Activated B cell treated with CpG ODN at 0.5 μM for 24 hours (primary cell): ENCODE measurements at places on chromosomes 1 and 21.

DNA sequence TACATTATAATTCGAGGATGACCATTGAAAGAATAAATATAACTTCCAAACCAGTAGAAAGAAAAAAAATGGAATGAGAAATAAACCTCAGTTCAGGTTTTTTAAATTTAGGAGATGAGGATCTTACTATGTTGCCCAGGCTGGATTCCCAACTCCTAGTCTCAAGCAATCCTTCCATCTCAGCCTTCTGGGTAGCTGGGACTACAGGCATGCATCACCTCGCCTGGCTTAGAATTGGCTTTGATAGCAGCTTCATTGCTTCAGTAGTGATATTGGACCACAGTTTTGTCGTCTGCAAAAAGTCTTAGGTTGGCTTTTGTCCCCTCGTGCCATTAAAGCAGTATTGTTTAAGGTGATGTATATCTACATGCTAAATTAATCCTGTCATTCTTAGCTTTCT is 2.9 kb downstream of the NASP start:
- DNase-seq = no peak

- no peak for DNase-seq
Measured at GRCh38 chr1:46547481-46548383, 3.7 kb downstream of the KNCN start.

DNA sequence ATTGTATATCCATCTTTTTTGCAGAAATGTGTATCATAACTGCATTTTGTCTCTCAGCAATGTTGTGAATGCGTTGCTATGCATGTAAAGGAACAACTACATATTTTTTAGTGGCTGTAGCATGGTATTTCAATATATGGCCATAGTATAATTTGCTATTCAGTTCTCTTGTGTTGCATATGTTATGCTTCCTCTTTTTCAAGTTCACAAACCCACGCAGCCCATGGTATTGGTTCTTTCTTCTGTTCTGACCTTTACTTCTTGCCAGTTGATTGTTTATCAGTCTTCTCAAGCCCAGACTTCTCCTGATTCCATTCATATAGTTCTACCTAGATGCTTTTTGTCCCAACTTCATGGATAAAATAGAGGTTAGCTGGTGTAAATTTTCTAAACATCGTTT is 6.1 kb downstream of the SLC22A15 start:
- no peak for DNase-seq

DNA sequence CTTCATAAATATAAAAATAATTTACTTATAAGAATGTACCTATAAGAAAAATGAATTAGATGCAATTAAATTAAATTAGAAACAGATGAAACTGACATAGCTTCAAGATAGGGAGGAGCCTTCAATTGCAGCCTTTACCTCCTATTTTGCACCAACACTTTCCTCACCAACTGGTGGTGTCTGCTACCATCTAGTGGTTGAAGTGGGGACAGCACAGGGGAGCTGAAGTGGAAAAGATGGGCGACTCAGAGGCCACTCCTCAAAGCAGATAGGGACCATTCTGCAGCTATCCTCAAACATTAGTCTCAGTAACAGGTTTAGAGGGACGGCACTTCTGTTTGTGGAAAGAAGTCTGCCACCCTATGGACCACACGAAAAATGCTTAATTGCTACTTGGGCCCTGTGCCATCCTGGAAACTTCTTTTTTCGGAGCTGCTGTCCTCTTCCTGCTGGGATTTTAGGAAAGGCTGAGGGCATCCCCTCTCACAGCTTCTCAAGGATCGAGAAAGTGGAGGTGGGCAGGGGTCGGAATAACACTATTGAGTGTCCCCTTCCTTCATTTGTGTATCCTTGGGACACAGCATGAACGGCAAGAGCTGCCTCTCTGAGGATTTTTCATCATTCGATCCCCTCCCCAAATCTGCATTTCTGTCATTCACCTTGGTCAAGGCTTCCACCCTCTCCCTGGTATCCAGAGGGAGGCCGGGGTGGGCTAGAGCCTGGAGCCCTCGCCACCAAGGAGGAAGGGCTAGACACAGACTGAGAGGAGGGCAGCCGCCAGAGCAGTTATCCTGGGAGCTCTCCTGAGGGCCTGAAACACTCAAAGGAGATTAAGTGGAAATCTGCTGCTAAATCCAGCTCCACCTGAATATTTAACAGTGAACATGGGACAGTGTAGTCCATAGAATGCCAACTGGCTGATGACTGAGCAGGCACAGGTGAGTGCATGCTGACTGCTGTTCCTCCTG is 9.6 kb downstream of the PROK1 start:
- DNase-seq = peak; percentile 68

DNA sequence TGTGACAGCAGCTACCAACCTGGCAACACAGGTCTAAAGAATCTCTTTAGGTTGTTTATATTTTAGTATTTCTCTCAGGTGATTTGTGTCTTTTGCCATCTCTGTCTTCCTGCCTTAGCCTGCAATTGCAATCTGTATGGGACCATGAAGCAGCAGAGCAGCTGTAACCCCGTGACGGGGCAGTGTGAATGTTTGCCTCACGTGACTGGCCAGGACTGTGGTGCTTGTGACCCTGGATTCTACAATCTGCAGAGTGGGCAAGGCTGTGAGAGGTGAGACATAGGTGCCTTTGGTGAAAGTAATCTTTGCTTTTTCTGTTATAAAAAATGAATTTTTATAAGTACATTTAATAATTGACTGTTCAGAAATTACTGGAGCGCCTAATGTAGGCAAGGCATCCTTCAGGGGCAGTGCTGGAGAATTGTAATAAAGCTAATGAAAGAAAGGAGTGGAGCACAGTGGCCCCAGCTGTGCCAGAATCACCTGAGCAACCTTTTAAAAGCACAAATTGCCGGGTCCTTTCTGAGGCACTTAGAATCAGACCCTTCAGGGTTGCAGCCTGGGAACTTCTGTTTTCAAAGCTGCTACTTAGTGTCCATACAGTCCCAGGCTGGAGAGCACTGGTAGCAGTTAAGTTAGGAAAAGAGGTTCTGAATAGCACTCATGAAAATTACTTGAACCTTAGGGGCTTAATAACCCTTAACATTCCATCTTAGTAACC is 60.6 kb upstream of the LAMC2 start:
- DNase-seq = no peak

DNA sequence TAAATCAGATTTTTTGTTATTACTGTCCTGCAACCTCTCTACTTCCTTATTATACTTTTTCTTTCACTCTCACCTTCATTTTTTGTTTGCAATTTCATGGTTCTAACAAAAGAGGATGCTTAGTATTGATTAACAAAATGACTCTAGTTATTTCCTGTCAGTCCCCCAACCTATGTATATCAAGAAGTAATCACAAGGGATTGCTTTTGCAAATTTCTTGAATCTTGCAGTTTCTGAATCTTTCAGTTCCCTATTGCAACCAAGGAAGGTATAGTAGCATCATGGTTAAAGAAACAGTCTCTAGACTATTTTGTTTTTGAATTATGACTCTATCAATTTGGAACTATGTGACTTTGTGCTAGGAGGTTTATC is 446.9 kb downstream of the NEGR1 start:
- DNase-seq = no peak

GRCh38 chr1:55775007-55775406 is 559.8 kb upstream of the USP24 start:
- no peak for DNase-seq

GRCh38 chr1:24199291-24199900 is 12.3 kb upstream of the IFNLR1 start:
- DNase-seq = peak; percentile 58

GRCh38 chr1:77534456-77534855 is 148.0 kb downstream of the ZZZ3 start:
- DNase-seq = no peak

DNA sequence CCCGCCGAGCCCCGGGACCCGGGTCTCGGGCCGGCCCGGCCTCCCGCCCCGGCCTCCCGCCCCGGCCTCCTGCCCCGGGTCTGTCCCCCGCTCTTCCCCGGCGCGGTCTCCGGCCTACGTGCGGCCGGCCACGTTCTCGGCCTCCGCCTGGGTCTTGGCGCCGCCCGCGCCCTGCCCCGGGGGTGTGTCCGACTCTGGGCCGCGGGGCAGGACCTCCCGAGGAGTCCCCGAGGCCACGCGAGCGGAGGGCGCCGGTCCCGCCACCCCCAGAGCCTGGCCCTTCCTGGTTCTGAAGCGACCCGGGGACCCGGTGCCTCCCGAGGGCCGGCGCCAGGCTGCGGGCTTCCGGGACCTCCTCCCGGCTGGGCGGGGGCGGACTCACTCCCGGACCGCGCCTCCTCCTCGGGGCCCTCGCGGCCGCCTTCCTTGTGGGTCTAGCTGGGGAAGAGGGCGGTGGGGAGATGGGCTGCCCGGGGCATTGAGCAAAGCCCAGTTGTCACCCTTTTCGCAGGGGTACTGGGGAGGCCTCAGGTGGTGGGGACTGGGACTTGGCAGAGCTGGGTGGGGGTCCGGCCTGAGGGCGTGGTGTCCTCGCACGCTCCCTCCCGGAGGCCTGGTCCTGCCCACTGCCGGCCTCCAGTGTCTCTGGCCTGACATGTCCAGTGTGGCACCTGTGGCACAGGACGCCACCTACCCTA is 558 bp downstream of the PFKL start:
- peak; percentile 68 for DNase-seq

DNA sequence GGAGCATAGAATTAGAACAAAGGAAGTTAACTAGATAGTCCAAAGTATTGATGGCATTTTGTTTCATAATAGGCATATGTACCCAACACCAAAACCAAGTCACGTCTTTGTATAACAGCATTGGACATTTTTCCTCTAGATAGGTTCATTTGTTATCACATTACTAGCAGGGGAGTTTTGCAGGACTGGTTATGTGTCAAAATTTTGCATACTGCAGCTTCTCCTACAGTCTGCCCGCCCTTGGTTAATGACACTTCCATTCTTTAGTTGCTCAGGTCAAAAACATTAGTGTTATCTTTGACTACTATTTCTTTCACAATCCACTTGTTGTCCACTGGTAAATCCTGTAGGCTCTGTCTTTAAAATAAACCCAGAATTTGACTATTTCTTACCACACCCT is 8.9 kb downstream of the CAPZA1 start:
- no peak for DNase-seq

DNA sequence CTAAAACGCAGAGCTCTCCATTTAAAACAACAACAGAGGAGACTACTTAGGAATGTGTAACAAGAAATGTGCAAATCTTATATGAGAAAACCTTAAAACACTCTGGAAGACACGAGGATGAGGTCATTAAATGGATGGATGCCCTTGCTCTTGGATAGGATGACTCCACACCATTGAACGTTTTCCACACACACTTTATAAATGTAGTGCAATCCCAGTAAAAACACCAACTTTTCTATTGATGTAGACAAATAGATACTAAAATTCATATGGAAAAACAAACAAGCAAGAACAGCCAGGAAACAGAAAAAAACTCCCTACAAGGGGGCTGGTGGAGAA is 18.4 kb upstream of the COL6A1 start:
- no peak for DNase-seq

DNA sequence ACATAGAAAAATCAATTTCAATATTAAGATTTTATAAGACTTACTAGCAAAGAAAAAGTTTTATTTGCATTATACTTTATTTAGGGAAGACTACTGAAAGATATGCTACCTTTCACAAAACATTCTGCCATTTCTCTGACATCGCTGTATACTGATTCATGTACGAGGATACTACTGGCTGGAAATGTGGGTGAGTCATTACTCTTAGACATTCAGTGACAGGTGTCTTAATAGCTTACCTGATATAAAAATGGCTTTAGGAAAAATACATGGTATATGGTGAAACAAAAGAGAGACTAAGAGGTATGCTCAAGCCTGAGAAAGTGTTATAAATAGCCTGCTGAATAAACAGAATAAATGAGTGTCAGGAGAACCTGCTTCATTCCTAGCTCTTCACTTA is 73.0 kb upstream of the EXO1 start:
- DNase-seq = no peak

- DNase-seq = no peak
Measured at GRCh38 chr1:159895286-159895685, 4.7 kb downstream of the CFAP45 start.

DNA sequence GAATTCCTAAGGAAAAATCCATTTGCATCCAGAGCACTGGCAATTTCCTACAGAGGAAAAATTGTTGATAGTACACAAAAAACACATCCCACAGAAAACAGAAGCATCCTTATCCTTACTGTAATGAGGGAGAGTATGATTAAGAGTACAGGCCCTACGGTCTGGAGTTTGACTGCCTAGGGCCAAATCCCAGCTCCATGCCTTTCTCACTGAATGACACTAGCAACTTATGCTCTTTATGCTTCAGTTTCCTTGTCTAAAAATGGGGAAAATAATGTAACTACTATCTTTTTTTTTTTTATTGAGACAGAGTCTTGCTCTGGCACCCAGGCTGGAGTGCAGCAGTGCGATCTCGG is 27.8 kb upstream of the CEP350 start:
- no peak for DNase-seq

GRCh38 chr1:7120863-7121621 is 335.8 kb downstream of the CAMTA1 start:
- DNase-seq = no peak

DNA sequence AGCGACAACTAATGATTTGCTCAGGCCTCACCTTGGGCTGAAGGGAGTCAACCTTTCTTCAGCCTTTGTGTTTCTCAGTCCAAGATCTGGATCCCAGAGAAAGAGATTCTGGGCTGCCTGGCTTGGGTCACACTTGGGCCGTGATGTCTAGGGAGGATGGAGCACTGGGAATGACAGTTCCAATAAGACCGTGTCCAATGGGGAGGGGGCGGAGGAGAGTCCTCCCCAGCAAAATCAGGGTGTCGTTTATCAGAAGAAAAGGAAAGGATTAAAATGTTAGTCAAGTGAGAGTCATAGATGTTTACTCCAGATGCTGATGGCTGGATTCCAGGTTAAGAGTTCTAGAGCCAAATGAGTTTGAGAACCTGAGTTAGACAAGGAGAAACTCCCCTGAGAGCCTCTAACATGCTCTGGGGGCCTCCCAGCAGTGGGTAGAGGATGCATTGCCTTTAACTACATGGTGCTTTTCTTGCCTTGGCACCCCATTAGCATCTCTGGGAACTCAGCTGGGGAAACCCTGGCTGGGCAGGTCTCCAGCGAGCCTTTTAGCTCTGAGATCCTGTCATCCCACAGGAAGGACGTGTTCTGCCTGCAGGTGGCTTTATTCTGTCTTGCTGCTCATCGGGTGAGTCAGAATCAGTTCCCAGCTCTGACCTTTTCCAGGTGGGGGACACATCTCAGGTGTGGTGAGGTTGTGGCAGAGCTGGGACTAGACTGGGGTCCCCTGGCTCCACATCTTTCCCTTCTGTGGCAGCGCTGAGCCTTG is 22.2 kb downstream of the NIPAL3 start:
- DNase-seq = no peak
